RPMI7951 (cell line): ENCODE measurements at places on chromosomes 11 and 22.
A peak's percentile ranks its signal among the peaks of the same experiment; 100 is the strongest.

- DNase-seq: no peak
Measured at GRCh38 chr11:92211576-92212167, 12.9 kb upstream of the FAT3 start.

- DNase-seq: no peak
Measured at GRCh38 chr11:34176751-34177209, 71.4 kb downstream of the NAT10 start.

DNA sequence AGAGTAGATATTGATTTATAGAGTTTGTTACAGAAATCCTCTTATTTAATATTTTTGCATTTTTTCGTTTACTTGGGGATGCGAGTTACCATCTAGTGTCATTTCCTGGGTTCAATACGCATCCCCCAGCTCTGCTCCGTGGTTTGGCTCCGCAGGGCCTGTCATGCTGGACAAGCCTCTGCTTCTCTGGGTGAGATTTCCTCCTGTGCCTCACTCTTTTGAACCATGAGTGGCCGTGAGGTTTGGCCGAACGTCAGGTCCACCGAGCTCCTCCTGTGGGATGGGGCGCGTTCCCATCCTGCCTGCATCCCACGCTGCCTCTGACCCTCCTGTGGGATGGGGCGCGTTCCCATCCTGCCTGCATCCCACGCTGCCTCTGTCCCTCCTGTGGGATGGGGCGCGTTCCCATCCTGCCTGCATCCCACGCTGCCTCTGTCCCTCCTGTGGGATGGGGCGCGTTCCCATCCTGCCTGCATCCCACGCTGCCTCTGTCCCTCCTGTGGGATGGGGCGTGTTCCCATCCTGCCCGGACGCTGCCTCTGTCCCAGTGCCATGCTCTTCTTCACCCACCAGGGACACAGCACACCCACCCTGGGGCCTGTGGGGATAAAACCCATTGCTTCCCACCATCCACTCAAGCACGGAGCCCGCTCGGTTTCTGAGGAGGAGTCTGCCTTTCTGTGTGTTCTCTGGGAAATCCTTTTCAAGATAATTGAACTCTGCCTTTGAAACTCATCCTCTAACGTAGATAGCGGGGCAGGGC lies 506.8 kb downstream of the BRD1 start:
- DNase-seq: no peak

- peak; percentile 29 for DNase-seq
Measured at GRCh38 chr11:46281371-46281831, 3.9 kb downstream of the CREB3L1 start.

DNA sequence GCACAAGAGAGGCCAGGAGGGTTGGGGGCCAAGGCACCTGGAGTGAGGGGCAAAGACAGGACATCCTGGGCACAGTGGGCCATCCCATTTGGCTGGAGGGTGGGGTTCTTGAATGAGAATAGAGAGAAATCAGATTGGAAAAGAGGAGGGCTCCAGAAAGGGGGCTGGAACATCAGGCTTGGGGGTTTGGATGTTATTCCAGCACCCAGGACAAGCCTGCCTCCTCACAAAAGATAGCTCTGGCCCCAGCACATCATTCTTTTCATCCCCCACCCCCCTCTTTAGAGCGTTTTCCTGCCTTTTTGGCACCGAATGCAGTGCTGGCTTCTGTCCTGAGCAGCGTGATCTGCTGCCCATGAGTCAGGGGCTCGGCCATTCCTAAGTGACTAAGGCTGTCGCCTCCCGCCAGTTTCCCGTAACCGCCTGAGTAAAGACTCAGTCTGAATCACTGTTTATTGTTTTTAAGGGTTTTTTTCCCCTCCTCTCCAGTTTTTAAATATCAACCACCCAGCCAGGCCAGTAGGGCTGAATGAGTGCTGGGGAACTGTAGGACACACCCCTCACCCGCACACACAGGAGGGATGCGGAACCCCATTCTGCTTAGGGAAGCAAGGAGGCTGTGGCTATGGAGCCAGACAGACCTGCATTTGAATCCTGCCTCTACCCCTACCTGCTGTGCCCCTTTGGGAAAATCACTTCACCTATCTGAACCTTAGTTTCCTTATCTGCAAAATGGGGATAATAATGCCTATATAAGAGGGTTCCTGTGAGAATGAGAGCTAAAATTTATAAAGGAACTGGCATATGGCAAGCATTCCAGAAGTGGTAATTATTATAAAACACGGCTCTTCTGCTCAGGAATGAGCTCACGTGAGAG lies 32.4 kb upstream of the NAV2 start:
- DNase-seq: peak; percentile 94

GRCh38 chr11:101445761-101446160 lies 138.0 kb downstream of the TRPC6 start:
- DNase-seq: no peak

DNA sequence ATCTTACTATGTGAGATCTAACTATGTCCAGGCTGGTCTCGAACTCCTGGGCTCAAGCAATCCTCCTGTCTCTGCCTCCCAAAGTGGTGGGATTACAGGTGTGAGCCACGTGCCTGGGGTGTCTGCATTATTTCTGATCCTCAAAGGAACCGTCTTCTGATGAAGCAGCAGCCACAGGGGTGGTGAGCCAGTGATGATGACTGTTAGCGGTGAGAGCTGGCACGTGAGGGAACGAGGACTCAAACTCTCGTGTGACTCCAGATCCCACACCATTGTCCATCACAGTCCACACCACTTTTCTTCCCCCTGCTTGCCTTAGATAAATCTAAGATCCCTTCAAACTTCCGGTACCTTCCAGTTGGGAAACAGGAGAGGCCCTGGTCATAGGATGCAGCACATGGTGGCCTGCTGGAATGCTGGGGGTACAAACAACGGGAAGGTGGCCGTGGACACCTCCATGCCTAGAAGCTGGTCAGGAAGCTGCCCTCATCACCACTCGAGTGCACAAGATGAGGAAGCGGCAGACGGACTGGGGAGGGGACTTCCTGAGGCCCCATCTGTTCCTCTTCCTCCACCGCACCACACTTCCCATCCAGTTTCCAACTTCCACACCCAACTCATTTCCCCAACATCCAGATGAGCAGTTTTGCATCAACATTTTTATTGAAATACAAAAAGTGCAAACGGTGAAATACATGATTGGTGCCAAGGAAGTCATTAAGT lies 23.8 kb downstream of the ARHGAP1 start:
- no peak for DNase-seq

GRCh38 chr11:1035577-1036283 lies 788 bp downstream of the MUC6 start:
- DNase-seq: no peak

- DNase-seq: no peak
Measured at GRCh38 chr11:126805870-126806269, 194.7 kb downstream of the KIRREL3 start.

DNA sequence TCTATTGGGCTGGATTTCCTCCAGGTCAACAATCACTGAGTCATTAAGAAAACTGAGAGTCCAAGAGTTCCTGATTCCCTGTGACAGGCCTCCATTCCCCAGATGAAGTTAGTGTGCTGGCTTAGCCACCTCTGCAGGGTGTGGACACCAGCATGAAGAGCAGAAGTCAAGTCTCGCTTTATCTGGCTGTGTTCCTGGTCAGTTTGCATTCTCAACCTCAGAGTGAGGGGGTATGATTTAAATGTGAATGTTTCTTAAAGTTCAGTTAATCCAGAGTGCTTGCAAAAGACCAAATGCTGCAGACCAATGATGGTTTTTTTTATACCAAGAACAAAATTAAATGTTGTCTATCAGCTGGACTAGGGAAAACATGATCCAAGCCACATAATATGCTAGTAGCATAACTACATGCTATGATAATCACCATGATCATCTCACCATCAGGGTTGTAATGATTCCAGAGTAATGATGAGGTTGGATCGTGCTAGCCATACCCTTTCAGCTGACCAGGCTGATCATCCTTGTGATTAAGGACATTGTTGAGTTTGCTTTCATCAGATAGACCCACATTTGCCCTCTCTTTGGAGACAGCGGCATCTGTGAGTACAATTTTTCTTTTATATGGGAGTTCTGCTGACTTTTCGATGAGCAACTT lies 145.8 kb upstream of the ARHGAP20 start:
- no peak for DNase-seq

DNA sequence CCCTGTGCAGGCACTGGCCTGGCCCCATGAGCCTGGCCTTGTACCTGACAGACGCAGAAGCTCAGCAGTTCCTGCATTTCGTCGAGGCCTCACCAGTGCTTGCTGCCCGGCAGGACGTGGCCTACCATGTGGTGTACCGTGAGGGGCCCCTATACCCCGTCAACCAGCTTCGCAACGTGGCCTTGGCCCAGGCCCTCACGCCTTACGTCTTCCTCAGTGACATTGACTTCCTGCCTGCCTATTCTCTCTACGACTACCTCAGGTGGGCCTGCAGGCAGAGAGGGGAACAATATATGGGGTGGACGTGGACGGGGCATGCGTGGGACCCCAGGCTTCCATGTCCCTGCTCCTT lies 4.9 kb downstream of the LARGE2 start:
- DNase-seq: no peak

- no peak for DNase-seq
Measured at GRCh38 chr11:24384240-24384639, 112.6 kb upstream of the LUZP2 start.

DNA sequence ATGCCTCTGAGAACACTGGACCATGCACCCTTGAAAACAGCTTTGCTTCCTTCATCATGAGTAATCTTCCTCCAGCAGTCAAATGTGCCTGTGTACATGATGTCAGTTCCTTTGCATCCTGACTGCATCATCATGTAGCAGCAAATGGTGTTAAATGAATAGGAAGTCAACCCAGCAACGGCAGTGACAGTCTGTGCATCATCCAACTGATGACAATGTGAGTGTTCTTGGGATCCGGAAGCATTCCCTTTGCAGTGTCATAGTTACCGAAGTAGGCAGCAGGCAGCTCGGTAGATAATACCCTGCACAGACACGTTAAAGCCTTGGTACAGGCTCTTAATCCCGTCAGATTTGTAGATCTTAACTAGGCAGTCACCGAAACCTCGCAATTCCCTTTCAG lies 2.5 kb downstream of the WBP2NL start:
- DNase-seq: no peak

GRCh38 chr22:40137132-40137531 lies 40.6 kb upstream of the TNRC6B start:
- no peak for DNase-seq

GRCh38 chr11:128411812-128412211 lies 175.5 kb downstream of the ETS1 start:
- DNase-seq: no peak

DNA sequence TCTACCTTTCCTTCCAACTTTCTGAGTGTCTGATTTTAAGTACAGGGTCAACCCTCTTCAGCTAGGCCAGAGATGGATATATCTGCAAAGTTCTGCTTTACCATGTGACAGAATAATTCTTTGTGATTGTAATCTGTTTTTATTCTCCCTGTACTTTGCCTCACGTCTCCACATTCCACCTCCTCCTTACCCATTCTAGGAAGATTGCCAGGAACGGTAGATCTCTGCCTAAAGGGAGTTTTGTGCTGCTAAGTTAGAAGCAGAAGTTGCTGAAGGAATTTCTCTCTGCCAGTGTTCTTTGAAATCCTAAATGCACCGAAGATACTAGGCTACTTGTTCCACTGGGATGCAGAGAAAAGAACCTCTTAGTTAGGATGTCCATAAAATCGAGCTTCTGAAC lies 20.7 kb upstream of the FAM181B start:
- no peak for DNase-seq

GRCh38 chr11:66568124-66568916 lies at the start of gene CTSF:
CTSF (minus strand) TSS chr11:66568606; CDS start chr11:66568486, 120 bp downstream.
- DNase-seq: peak; percentile 82

- DNase-seq: peak; percentile 92
Measured at GRCh38 chr11:126355926-126356897, 726 bp downstream of the ST3GAL4 start.
